ENCODE measurements at places on chromosomes 5 and 9.

- DNase-seq: no peak
These were observed 5.3 kb downstream of the SLC34A1 start for GRCh38 chr5:177389241-177390169.

GRCh38 chr9:79799691-79800335, 228.0 kb downstream of the TLE4 start:
- no peak for DNase-seq

DNA sequence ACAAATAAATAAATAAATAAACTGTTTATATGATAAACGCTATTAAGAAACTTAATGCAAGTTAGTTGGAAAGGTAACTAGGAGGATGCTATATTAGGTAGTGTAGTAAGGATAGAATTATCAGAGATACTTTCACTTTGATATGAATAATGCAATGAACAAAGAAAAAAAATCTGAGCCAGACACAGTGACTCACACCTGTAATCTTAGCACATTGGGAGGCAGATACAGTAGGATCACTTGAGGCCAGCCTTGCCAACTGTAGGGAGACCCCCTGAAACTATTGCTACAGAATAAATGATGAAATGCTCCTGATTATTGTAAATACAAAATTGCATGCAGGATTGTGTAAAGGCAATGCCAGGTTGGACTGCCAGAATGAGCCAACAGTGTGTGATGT, 109.2 kb downstream of the ANXA2R start:
- DNase-seq: no peak

DNA sequence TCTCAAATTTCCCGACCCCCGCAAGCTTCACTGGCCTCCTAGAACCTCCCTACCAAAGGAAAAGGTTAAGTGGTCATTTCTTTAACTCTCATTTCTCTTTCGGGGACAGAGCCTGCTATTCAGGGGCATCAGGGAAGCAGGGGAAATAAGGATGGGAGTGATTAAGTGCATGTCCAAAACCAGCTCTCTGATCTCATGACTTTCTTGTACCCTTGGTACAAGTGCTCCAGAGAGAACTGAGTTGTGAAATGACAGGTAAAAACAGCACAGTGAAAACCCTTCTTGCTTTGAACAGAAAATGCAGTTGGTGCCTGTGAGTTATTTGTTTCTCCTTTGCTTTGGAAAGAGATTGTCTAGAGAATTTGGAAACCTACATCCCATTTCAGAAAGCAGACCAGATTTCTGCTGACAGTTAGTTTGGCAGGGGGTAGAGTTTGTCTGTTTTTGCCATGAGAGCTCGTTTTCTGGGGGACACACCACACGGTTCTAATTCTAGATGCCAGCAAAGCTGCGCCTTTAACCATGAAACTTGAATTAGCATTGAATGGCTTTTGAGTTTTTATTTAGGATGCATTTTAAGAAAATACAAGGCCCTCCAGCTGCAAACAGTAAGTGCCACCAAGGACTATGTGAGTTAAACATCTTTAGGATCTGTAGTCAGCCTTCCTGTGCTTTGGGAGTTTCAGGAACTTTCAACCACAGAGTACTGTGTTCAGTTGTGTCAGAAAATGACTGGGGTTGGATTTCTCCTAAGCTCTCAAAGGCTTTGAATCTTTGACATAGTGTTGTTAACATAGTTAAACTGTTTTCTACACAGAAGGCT, 161.7 kb upstream of the LHFPL2 start:
- no peak for DNase-seq

- DNase-seq: no peak
These were observed 792 bp downstream of the NTMT1 start for GRCh38 chr9:129626625-129627284.

- no peak for DNase-seq
These were observed 390 bp upstream of the SNX2 start for GRCh38 chr5:122774519-122774860.

- DNase-seq: no peak
These were observed 24.0 kb downstream of the ADAMTSL2 start for GRCh38 chr9:133558191-133559126.

- DNase-seq: no peak
These were observed 654.6 kb downstream of the ELAVL2 start for GRCh38 chr9:23171479-23171878.

DNA sequence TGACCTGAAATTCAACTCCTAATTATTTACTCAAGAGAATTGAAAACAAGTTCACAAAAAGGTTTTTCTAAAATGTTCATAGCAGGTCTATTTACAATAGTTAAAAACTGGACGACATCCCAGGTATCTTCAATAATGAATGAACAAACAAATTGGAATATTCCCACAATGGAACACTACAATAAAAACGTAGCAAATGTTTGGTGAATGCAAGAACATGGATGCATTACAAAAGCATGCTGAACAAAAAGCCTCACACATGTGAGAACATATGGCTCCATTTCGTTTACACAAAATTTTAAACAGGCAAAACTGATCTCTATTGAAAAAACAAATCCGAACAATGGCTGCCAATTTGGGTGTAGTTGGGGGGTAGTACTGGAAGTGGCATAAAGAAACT, 669.9 kb downstream of the MTRR start:
- DNase-seq: no peak

DNA sequence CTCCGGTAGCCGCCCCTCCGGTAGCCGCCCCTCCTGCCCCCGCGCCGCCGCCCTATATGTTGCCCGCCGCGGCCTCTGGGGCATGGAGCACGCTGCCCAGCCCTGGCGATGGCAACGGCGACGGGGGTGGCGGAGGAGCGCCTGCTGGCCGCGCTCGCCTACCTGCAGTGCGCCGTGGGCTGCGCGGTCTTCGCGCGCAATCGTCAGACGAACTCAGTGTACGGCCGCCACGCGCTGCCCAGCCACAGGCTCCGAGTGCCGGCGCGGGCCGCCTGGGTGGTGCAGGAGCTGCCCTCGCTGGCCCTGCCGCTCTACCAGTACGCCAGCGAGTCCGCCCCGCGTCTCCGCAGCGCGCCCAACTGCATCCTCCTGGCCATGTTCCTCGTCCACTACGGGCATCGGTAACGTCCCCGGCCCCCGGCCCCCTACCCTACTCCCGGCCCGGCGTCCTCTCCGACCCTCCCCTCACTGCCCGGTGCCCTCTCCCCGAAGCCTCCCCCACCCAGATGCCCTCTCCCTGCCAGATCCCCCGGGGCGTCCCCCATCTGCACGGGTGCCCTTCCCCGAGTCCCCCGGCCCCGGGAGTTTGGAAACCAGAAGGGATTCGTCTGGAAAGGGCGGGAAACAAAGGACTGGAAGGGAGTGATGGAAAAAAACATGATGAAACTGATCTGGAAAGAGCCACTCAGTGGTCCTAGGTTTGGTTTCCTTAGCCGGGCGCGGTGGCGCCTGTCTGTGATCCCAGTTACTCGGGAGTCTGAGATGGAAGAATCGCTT, 417 bp downstream of the SRD5A1 start:
- DNase-seq: no peak

DNA sequence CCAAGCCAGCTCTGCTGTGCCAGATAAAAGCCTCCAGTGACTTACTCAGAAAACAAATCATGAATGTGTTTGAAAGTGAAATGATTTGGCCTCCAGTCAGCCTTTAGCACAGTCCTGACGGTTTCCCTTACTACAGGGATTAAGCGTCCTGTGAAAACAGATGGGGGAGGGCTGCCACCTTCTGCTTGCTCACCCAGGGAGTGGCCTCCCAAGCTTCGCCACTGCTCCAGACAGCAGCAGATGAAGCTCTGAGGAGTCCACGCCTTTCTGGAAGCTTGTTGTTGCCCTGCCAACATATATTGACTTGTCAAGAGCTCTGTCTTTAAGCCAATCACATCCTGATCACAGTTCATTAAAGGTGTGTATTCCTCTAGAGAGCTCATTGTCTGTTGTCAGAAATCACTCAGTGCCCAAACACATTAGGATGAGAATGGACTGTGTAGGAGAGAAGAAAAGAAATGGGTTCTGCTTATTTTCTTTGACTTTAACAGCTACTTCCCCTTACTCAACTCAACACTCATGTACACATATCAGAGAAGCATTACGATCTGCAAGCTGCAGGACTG, 4.9 kb upstream of the FYB1 start:
- DNase-seq: no peak

- no peak for DNase-seq
These were observed 627.1 kb downstream of the EFNA5 start for GRCh38 chr5:107043665-107044064.

DNA sequence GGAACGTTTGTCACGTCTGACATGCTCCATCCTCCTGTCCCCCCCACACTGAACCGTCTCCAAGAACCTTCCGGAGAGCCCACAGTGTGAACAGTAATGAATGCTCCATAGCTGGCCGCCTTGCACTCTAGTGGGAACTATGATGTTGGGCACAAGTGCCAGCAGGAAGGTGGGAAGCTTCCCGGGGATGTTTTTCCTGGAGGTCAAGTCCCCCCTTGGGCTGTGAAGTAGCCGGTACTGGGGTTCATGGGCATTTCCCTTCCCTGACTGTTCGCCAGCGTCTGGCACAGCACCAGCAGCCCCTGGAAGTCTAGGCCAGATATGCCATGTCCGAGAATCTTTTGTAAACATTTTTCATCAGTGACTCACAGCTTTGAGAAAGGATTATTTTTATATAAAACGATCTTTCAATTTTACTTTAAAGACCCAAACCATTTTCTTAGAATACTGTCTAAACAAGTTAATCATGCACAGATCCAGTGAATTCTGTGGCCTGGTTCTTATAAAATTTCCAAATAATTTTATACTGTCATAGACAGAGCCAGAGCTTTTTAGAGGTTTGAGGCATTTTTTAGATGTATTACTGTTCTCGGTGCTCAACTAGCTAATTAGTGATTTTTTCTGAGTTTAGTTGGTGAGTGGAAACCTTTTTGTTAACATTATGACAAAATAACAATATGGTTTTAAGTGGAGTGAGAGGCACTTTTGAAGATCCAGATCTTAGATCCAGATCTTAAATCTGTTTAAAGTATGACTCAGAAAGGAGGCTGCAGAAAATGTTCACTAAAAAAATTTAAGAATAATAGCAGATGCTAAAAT, 11.6 kb downstream of the ABL1 start:
- no peak for DNase-seq

DNA sequence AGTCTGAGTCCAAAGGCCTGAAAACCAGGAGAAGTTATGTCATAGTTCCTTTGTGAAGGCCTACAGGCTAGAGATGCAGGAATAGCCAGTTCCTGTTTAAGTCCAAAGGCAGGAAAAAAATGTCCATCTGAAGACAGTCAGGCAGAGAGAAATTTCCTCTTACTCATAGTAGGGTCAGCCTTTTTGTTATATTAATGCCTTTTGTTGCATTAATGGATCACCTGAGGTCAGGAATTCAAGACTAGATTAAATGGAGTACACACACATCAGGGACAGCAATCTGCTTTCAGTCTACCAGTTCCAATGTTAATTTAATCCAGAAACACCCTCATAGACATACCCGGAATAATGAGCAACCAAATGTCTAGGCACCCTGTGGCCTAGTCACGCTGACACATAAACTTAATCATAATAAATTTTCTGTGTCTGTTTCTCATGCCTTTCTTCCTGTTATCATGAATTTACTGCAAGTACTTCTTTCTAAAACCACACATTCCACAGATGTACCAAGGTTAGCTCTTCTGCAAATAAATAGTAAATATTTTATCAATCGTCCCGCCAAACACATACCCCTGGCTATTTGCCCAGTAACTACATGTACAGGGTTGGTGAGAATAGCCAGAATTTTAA, 703.9 kb downstream of the EFNA5 start:
- no peak for DNase-seq

DNA sequence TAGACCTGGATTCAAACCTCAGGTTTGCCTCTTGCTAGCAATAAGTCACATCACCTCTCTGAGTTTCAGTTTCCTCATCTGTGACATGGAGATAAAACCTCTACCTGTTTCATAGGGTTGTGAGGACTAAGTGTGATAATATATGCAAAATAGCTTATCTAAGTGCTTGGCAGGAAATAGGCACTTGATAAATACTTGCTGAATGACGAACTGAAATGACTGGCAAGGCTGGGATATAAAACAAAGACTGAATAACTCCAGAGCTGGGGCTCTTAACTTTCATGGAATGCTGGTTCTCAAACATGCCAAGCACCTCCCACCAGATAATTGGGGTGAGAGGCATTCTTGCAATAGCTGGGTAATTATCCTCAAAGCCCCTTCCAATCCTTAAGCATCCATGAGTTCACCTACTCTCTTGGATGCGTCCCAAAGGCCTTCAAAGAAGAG, 87.6 kb downstream of the ADRB2 start:
- no peak for DNase-seq

DNA sequence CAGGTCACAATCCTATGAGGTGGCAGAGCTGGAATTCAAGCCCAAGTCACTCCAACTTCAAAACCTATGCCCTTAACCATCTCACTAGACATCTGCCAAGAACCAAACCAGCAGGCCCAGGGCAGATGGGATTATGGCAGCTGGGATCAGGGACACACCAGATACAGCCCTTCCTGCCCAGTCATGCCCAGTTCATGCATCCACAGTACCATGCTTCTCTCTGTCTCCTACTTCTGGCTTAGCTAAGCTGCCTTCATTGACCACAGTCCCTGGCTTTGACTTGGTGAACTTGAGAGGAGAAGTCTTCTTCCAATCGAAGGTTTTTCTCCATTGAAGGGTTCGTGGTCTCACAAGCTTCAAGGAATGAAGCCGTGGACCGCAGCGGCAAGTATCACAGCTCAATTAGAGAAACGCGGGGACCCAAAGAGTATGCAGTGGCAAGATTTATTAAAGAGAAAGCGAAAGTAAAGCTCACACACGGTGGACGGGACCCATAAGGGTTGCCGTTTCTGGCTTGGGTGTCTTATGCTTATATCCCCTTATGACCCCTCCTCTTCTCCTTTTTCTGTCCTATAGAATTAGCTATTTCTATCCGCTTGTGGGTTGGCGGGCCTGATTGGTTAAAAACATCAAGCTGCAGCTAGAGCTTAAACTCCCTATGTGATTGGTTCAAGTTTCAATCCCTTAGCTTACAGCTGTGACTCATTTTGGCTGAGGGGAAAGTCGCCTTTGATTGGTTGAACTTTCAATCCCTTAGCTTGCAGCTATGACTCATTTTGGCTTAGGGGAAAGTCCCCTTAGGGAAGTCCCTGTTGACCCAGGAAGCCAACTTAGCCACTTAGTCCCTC, 101.2 kb downstream of the TRIM36 start:
- no peak for DNase-seq

DNA sequence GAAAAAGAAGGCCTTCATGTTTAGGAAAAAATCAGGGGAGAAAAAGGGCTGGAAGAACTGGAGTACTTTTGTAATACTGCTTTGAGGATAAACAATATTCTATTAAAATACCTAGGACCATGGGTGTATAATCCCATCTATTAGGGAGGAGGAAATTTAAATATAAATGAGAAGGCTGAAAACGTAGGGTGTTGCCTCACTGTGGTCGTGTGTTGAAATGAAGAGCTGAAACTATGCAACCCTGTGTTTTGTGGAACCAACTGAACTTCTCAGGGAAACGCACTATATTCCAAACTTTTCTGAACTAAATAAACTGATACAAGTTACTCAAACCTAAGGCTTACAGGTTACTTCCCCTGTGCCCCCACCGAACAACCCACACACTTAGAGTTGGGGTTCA, 4.5 kb upstream of the CNTLN start:
- no peak for DNase-seq

DNA sequence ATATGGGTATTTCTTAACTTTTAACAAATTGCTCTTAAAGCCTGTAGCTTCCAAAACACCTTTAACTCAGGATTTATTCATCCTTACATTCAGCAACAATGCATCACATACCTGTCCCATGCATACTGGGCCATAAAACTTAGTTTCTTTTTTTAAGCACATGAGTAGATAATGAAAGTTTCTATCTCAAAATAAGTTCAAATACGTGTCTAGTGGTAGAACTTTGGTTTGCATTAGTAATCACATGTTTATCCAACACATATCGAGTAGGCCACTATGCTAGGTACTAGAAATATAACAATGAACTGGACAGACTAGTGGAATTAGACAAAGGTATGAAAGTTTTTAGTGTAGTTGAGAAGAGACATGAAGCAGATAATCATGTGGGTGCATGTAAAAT, 99.6 kb downstream of the DOCK2 start:
- no peak for DNase-seq
